ENCODE measurements at places on chromosomes 1 and 21.

GRCh38 chr1:17405898-17406759, 33.3 kb downstream of the RCC2 start:
- DNase-seq = no peak

DNA sequence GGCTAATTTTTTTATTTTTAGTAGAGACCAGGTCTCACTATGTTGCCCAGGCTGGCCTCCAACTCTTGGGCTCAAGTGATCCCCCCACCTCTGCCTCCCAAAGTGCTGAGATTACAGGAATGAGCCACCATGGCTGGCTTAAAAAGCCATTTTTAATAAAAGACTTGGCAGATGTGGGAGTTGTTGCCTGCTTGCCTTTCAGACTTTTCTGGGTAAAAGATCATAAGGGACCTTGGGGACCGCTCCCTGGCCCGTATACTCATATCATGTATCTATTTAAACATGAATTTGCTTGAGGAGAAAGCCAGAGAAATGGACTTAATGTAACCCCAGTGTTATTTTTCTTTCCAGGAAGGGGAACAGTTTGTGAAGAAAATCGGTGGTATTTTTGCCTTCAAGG, 23.4 kb upstream of the PODN start:
- DNase-seq = no peak

- no peak for DNase-seq
Observed at GRCh38 chr1:245879091-245879490, 628.0 kb downstream of the SMYD3 start.

- DNase-seq = no peak
Observed at GRCh38 chr1:66505671-66506392, 28.1 kb upstream of the SGIP1 start.

DNA sequence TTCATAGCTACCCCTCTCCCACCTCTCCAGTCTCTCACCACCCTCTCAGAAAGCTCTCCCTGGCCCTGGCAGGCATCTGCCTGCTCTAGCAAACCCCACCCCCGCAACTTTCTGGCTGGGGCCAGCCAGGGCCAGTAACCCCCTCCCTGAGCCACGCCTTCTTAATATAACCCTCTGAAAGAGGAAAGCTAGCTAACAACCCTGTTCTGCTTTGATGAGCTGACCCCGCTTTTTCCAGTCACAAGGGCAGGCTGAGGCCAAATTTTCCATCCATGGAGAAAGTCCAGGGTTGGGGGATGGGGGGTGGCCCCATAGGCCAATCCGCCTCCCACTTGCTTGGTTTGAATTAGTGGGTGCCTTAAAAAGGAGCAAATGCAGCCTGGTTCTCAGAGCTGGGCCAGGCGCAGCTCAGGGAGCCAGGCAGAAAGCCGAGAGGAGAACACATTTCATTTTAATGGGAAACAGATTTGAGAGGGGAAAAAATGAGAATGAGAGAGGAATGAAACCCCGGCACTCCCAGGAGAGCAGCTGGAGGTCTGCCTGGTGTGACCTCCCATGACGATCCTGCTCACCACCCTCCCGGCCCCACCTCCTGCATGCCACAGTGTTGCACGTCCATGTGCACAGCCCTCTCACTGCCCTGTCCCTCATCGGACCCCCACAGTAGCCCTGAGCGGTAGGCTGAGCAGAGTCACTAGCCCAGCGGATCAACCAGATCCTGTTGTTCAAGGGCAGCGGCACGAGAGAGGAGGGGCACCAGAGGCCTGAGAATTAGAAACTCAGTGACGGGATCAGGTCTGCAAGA, 62.3 kb downstream of the OPTC start:
- no peak for DNase-seq

DNA sequence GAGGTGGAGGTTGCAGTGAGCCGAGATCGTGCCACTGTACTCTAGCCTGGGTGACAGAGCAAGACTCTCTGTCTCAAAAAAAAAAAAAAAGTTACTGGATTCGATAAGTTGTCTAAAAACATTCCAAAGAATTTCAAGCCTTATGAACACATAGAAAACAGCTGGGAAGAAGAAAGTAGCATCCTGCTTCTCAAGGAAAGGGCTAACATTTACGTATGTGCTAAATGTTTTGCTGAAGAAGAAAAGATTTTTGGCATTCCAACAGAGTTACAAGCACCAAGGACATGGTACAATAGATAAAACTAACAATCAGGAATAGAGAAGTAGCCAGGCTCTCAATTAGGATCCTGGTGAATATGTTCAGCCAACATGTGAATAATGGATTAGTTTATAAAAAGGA, 69.8 kb downstream of the HFM1 start:
- DNase-seq = no peak

- no peak for DNase-seq
Observed at GRCh38 chr1:231826566-231826965, 200.0 kb downstream of the DISC1 start.

GRCh38 chr1:1421147-1421906, at the start of gene ANKRD65:
ANKRD65 (minus strand) TSS chr1:1421276; CDS start chr1:1421005, 271 bp downstream.
- no peak for DNase-seq

DNA sequence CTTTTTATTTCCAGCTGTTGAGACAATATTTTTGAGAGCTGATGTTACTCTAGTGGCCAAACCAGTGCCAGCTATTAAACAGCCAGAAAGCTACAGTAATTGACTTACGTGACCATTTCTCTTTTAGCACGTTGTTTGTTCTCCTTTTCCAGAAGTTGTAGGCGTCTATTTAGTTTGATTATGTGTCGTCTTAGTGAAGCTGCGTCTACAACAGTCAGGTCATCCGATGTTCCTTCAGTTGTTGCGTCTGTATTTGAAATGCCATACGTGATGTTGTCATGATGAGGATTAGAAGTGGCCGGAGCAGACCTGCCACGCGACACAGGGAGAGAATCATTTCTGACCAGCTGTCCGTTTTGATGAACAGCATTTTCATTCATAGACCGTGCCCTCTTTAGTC, 38.2 kb downstream of the TMEM51 start:
- DNase-seq = no peak

DNA sequence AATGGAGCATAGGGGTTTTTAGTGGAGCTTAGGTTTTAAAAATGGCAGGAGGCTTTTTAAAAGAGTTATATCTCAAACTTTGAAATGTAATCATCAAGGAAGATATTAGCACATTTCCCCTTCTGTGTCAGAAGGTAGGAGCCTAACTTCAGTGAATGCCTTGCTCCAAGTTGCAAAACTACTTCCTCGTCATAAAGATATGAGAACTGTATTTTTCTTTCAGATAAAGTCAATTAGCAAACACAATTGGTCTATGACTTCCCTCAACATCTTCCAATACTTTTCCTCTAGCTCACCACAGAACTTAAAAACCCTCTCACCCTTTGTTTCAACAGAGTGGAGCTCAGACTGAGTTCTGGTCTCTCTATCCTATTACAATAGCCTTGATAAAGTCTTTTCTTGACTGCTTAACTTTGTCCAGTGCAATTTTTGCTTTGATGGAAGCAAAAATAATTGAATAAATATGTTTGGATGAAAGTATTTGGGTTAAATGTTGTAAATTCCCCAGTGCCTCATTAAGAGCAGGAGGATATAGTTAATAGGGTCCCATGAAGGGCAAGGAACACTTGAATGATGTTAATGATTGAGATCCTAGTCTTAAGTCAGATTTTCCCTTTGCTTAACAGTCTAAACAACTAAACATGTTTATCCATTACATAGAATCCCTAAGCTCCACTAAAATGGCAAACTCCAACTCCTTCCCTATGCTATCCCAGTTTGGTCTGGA, 58.9 kb downstream of the TNFSF18 start:
- DNase-seq = no peak

DNA sequence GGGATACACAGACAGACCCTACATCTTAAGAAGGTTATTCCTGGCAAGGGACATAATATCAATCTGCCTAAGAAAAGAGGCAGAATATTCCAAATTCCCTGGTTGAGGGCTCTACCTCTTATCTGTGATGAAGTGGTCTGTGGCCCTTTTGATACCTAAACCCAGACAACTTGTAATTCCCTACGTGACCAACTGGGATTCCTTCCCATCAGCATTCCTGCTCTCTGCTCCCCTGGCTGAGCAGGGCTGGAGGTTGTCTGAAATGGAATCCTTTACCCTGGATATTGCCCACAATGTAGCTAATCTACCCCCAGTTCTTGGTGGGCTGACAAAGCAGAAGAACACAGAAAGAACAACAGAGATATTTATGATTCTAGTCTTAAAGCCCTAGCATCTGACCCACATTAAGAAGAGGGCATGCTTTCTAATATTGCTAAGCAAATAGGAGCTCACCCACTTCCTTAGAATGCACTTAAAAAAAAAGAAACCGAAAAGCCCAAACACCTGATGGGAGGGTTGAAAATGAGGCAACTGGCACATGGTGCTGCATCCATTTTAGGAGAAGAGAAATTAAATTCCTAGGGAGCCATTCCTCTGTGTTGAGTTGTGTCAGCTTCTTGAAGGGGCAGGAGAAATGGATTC, 36.8 kb downstream of the GADD45A start:
- DNase-seq = no peak

DNA sequence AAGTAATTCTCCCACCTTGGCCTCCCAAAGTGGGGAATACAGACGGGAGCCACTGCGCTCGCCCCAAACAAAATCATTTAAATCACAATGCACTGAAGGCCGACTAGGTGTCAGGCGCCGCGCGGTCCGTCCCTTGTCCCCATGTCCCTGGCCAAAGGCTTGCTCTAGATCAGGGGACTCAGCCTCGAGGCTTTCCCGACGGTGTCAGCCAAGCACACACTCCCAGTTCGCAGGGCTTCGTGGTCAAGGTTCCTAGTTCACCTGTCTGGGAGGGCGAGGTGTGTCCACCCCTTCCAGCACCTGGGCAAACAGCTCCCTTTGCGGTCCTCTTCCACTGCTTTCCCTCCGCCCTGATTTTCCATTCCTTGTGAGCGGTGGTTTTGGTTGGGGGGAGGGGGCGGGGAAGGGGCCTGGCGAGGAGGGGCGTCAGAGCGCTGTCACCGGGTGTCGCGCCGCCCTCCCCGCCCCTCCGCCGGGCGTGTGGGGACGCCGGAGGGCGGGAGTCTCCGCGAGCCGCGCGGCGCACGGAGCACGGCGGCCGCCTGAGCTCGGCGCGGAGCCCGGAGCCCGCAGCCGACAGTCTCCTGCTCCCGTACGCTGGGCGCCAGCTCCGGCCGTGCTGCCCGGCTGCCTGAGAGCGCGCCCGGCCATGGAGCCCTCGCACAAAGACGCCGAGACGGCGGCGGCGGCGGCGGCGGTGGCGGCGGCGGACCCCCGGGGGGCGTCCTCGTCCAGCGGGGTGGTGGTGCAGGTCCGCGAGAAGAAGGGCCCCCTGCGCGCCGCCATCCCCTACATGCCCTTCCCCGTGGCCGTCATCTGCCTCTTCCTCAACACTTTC, at the start of gene STUM:
TSS of gene STUM (plus strand) at position 509 of the 838 bp plus-strand sequence. CDS start at position 650, 141 bp downstream.
- DNase-seq = no peak

DNA sequence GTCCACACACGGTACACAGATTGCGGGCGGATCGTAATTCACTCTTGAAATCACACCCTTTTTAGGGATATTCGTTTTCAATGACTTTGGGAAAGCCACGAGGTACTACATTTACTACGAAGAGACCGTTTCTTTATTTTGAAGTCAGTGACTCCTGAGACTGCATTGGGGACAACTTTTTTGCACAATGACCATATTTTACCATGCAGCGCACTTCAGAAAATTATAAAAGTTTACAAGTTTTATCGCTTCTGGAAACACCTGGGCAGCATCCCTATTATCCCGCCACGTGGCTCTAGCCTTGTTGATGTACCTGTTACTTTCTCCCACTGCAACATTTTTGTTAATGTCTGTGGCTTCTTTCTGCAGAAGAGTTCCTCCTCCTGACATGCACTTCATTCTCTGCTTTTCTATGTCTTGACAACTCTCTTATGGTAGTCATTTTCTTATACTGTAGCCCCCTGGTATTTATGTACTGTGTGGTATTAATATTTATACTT, 1.3 kb upstream of the AKT3 start:
- DNase-seq = no peak

DNA sequence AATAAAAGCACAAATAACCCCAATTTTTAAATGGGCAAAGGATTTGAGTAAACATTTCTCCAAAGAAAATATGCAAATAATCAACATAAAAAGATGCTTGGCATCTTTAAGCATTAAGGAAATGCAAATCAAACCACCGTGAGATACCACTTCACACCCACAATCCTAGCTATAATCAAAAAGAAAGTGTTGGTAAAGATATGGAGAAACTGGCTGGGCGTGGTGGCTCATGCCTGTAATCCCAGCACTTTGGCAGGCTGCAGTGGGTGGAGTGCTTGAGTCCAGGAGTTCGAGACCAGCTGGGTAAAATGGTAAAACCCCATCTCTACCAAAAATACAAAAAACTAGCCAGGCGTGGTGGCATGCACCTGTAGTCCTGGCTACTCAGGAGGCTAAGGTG, 16.9 kb downstream of the ARHGEF11 start:
- DNase-seq = no peak

DNA sequence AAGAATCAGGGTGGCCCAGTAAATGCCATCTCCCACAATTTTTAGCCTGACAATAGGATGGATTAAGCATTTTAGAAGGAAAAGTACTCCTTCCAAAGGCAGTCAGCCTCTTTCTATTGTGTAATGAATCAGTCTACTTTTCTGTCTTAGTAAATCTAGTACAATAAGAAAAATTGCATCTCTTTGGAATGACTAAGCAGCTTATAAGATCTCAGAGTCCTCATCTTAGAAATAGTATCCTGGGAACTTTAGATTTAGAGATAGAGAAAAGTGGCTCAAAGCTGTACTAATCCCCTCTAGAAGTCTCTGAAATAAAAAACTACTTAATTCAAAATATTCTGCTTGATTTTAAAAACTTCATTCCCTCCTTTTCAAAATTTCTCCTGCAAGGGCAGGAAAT, 81.4 kb downstream of the SLC44A5 start:
- DNase-seq = no peak

GRCh38 chr1:203553496-203553895, 59.5 kb downstream of the OPTC start:
- DNase-seq = no peak

GRCh38 chr1:44542420-44543063, 131.7 kb downstream of the TMEM53 start:
- no peak for DNase-seq

DNA sequence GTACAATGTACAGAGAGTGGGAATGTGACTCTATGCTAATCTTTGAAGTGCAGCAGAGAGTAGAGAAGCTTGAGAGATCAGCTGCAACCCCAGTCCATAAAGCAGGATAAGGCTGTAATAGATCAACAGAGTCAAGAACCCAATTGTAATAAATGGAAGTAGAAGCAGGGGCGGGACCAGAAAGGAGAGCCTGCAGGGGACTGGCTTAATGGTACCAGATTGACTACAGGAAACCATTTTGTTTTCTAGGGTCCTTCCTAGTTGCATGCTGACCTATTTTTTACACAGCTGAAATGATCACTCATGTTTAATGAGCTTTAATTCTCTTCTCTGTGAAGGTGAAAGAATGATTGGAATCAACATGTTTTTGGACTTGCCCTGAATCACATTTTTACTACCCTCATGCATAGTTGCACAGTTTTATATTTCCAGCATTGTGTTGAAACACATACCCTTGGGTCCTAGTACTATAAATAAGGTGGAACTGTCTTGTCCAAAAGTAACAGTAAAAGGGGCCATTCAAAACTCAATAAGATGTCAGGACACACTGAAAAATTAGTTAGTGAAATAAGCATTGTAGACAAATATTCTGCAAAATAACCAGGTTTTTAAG, 69.8 kb downstream of the GPR88 start:
- no peak for DNase-seq
